SJCRH30 (cell line): ENCODE measurements at places on chromosomes 7 and 10. TPM values are rescaled to one million over a fixed set of nuclear protein-coding genes. Genes with fewer than 3 reads are reported as not detected.

- no peak for DNase-seq
Measured at GRCh38 chr7:99822731-99823718, 4.8 kb upstream of the CYP3A43 start.

DNA sequence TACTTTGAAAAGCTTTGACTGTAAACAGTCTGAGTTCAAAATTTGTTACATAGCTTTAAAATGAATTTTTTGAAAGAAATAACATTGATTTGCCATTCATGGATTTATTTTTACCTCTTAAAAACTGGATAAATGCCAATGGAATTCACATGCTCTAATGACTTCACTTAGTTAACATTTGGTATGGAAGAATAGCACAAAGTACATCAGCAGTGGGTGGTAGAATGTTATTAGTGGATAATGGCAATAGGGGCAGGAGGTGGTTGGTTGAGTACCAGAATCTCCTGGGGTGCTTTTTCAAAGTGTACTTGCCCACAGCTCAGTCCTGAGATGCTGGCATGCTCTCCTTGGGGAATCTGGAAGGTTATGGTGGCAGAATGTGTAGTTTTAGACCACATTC, 4.7 kb downstream of the PPP1R9A start:
- no peak for DNase-seq

- no peak for DNase-seq
Measured at GRCh38 chr7:120951826-120952225, 1.2 kb downstream of the ING3 start.

ZNF804B gene
- total RNA-seq, result 0.04 and 0.05 TPM in 2 replicates

AGAP9 gene
- 2.3 and 2.4 TPM in 2 replicates for total RNA-seq

SPDYE9 gene
- not detected in 2 replicates for total RNA-seq
